ENCODE measurements at places on chromosomes 11 and 22.
A peak's percentile ranks its signal among the peaks of the same experiment; 100 is the strongest.

- DNase-seq = no peak
Observed at GRCh38 chr11:15613789-15614188, 499.1 kb downstream of the INSC start.

- no peak for DNase-seq
Observed at GRCh38 chr11:86551288-86552092, 120.9 kb downstream of the ME3 start.

DNA sequence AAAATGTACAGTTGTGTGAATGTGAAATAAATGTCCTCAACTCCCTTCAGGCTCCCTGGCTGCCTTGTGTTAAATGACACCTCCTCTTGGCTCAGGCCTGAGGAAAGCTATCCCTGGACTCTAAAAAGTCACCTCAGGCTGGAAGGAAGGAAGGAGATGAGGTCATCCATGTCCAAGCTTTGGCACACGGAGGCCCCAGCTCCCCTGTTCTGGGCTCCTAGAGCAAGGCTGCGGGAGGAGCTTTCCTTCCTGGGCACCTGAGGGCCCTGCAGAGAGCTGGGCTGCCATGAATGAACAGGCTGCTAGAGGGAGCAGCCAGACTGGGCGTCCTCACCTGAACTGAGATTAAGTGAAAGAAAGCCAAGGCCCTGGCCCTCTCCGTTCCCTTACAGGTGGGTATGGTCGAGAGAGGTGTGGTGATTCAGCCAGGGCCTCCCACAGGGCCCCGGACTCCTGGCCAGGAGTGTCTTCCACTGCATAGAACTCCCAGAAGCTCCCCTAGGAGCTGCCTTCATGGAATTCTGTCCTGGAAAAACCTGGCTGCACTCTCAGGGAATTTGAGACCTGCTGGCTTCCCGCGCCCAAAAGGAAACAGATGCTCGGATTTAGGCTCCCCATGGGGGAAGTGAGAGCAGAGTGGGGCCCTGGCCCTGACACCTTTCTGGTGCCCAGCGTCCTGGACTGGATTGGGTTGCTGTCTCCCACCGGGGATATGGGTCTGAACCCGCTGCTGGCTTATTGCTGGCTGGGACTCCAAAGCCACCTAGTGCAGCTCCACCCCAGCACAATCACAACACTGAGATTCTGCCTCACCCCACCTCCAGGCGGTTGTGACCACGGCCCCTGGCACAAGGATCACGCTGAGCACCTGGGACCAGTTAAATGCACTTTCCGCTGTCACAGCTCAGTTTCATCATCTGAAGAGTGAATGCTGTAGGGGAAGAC, 22.2 kb downstream of the MYBPC3 start:
- no peak for DNase-seq

- DNase-seq = no peak
Observed at GRCh38 chr11:35874751-35875450, 69.0 kb upstream of the LDLRAD3 start.

DNA sequence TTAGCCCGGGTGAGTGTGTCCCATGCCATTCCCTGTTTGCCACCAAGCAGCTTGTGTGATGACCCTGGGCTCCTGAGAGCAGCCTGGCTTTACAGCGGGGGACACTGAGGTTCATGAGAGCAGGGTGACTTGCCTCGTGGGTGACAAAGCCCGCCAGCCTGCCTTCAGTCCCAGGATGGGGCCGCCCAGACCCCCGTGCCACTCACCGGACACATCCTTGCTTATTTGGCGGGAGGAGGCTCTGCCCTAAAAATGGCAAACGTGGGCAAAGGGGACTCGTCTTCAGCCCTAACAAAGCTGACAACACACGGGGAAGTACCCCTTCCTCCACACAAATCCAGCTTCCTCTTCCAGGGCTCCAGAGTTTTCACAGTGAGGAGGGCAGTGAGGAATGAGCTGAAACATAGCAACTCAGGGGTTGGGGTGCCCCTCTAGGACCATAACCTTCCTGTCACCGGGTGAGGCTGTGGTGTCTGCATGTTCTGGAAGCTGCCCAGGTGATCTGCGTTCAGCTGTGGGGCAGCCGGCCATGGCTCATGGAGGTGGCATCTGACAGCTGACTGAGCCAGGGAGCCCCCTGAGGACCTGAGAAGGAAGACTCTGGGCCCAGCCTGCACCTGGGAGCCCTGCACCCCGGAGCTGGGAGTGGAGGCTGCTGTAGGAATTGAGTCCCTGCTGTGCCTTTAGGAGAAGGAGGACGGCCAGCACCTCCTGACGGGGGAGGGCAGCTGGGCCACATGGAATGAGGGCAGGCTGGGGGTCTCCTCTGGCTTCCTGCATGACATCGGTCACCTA, 16.7 kb downstream of the RIBC2 start:
- DNase-seq = no peak

DNA sequence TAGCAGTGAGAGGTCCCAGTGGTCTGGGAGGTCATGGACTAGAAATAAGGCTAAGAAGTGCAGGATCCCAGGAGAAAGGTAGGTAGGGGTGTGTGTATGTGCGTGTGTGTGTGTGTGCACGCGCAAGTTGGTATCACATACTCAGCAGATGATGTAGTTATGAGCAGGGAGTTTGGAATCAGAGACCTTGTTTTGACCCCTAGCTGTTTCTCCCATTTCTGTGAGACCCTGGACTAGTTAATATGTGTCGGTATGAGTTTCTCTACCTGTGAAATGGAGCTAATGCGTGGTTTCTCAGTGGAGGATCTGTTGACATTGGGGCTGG, 1.3 kb downstream of the SERPING1 start:
- DNase-seq = no peak

DNA sequence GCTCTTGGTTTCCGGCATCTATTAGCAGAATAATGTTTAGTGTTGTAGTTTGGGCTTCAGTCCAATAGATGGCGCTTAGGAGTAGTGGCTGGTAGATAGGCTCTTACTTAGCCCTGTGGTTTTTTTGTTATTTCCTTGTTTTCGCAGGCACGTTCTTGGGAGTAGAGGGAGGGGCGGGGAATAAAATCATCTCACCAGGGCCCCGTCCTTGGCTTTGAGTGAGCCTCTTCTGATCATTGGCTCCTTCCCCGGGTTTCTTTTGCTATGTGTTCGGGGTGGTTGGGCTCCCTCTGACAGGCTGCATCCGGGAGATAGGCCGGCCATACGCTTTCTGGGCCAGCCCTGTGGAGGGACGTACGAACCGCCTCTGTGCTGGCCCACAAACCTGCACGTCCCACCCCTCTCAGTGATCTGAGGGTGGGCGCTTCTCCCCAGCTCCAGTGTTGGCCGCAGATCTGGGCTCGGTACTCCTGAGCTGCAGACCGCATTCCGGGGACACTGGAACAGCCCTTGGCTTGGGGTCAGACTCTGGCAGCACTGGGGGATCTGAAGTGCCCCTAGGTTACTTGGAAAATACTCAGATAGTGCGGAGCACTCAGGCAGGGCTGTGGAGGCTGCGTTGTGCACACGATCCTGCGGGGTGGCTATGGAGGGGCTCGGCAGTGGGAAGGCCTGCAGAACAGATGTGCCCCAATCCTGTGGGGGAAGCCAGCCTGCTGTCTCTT, 217.0 kb downstream of the DYNC2H1 start:
- DNase-seq = peak; percentile 42

GRCh38 chr22:28018461-28018927, 99.4 kb upstream of the PITPNB start:
- DNase-seq = no peak

DNA sequence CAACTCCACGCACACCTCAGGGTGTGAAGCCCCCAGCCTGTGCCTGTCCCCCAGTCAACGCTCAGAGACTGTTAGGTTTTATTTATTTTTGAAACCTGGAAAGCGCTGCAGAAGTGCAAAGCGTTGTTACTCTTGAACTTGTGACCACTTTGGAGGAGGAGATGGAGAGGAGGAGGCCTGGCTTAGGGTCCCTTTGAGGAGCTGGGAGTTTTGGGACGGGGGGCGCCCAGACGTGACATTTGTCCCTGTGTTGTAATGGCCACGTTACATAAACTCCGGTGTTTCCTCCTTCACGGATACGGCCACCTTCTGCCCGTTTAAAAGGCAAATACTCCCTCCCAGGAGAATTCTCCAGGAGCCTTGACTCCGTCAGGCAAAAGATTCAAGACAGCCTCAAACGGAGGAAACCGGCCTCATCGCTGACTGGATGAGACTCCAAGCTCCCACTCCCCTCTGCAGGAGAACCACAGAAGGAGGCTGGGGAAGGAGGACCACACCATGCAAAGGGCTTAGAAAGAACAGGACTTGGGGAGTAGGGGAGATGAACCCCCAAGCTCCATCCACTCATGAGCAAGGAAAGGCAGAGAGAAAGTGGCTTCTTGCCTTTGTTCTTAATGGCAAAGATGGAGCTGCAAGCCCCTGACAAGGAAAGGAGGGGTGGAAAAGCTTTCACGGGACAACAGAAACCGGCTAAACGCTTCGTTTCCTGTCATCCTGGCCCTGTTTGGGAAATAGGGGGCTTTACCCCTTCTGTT, 630 bp downstream of the PIK3IP1 start:
- peak; percentile 42 for DNase-seq

DNA sequence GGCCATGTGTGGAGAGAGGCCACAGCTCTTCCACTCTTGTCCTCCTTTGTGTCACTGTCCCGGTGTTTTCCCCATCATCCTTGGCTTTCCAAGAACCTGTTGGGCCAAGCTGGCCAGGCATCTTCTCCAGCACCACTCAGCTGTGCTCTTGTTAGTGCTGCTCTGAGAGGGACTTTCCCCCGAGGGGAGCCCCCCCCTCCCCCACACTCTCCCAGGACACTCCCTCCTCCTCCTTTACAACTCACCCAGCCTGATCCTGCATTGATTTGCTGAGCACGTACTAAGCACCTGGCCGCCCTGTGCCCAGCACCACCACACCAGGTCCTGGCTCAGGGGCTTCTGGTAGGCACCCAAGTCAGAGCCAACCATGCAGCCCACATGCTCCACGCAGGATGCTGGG, 13.2 kb downstream of the TP53AIP1 start:
- no peak for DNase-seq

DNA sequence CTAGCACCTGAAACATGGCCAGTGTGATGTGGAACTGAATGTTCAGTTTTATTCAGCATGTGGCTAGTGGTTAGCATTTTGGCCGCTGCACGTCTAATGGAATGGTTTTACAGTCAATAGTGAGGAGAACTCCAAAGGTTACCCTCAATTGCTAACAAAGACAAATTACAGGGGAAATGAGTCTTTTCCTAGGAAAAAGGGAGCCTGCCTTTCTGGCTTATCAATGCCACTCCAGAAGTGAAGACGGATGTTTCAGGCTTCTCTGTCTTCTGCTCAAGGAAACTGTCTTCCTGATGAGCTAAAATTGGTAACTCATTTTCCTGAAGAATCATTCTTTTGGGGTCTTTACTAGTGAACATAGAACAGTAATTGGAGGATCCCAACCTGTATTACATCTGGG, 84.3 kb upstream of the CRTAM start:
- no peak for DNase-seq

DNA sequence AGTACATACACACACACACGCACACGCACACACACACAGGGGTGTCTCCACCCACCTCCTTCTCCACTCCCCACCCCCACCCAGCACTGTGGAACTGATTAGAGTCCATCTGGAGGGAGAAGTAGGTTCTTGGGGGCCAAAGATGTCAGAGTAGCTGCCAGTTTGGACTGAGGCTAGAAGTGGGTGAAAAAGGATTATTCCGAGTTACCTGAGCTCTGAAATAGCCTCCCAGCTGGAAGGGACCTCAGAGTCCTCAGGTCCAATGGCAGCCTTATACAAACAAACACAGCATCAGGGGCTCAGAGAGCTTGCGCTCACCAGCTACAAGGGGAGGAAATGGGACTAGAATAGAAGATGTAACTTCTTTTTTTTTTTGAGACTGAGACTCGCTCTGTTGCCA, 20.8 kb downstream of the IL10RA start:
- DNase-seq = no peak

GRCh38 chr22:31615491-31615860, 46.5 kb downstream of the PISD start:
- no peak for DNase-seq

DNA sequence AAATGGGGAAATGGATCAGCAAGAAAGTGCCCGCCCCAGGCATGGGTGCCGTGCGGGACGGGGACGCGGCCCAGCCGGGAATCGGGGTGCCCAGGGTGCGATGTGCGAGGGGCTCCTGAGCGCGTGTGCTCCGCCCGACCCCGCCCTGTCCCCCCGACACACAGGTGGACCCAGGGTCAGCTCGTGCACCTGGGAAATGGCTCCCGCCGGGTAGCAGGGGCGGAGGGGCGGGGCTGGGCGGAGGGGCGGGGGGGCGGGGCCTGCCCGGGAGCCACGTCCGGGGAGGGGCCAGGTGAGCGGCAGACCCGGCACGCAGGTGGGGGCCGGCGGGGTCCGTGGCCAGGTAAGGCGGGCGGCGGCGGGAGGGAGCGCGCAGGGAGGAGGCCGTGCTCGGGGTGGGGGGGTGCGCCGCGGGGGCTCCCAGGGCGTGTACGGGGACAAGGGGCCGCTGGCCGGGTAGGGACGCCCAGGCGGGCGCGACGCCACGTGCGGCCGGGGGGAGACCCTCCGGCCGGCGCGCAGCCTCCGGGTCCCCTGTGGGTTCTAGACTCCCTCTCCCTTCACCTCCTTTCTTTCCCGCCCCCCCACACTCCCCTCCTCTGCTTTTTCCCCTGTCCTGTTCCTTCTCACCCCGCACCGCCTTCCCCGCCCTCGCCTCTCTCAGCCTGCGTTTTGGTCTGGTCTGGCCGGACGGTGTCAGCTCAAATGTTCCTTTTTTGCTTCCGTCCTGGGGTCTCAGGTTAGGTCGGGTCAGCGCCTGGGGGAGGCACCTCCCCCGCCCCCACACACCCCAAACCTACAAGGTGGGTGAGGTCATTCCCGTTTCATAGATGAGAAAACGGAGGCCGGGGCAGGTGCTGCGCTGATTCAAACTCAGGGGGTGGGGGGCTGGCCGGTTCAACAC, at the start of gene ARHGAP8:
TSS of gene ARHGAP8 (plus strand) at position 291 of the 904 bp plus-strand sequence. CDS start 33,953 bp downstream, outside the sequence.
- DNase-seq = no peak

DNA sequence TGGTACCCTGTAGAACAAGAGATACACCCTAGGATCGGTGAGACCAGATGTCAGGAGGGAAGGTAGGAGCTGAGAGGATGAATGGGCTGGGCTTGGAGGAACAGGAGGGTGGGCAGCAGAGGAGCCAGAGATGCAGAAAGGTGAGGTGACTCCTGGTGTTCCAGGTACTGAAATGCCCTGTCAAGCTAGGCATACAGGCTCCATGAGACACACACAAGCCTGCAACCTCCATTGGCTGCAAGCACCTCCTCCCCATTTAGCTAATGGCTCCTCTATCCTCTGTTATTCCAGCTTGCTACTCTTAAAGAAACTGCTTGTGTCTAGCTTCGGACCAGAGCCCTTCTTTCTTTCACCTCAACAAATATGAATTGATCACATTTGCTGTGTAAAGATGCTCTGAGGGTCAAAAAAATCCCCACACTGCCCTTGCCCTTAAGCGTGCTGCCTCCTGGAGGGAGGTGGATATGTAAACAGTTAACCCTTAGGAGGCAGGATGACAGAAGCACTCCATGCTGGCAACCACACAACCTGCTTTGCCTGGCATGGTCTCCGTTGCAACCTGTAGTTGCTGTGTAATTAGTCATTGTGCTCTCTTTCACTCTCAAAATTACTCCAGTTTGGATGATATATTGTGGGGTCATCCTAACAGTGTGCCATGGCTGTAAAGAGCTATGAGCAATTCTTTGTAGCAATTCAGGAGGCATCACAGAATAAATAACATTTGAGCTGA, 156.0 kb downstream of the PKNOX2 start:
- DNase-seq = no peak

GRCh38 chr11:72208281-72208680, 8.3 kb upstream of the FOLR2 start:
- no peak for DNase-seq

All from putamen (tissue), 1 donor.